CD4-positive, alpha-beta T cell (primary cell): ENCODE measurements at places on chromosomes 3 and 15.

DNA sequence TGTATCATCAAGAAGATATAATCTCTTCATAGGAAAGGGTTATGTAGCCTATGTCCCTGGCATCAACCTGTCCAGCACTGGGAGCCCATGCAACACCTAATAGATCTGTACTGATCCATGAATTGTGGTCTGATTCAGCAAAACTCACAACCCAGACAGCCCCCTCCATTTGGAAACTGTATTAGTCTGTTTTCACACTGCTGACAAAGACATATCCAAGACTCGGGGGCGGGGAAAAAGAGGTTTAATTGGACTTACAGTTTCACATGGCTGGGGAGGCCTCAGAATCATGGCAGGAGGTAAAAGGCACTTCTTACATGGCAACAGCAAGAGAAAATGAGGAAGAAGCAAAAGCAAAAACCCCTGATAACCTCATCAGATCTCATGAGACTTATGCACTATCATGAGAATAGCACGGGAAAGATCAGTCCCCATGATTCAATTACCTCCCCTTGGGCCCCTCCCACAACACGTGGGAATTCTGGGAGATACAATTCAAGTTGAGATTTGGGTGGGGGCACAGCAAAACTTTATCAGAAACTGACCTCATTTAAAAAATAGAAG is 83.3 kb downstream of the TRIM42 start:
- no peak for DNase-seq

GRCh38 chr3:142279965-142280590 is 54.7 kb upstream of the GK5 start:
- DNase-seq: no peak

DNA sequence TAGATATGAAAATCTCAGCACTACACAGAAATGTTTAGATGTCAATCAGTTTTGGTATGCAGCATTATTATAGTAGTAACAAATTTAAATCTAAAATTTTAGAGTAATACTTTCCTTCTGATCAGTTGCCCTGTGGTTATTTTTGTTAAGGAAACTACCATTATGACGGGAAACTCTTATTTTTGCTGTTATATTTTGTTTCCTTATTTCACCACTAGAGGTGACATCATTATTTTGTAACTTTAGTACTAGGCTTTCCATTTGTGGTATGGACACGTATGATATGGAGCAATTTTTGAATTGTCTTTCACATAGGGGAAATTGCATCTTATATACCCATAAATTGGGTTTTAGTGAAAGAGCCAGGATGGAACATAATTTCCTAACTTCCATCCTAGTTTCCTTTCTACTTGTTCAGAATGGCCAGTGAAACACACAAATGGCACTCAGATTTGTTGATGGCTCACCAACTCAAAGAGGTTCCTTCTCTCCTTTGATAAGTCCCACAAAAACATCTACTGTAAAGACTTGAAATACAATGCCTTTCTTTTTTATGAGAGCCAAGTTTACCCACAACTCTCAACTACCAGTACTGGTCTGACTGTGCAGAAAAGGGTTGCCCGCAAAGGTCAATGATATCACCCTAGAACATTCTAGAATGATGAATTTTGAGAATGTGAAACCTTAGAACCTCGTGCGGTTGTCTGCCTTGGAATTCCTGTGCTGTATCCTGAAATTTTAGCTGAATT is 19.4 kb upstream of the PPP4R2 start:
- no peak for DNase-seq

GRCh38 chr15:48872632-48873031 is 5.3 kb upstream of the EID1 start:
- DNase-seq: no peak

- no peak for DNase-seq
Measured at GRCh38 chr3:32700244-32700643, 15.3 kb downstream of the CNOT10 start.

DNA sequence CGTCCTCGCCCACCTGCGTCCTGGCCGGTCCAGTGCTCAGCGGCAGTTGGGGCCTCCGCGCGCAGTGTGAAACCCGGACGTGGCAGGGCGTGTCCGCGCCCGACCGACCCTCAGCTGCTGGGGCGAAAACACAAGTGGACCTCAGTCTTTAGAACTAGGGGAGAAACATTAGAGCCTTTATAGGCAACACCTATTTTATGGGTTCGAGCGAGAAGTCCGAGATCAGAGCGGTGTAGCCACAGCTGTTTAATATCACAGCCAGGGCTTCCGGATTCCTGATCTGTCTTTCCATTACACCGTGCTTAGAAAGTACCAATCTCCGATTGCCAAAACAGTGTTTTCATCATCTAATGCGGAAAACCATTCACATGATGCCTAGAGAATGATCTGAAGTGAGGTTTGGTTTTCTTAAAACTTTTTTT is 506 bp downstream of the RAD51 start:
- DNase-seq: peak; percentile 42

GRCh38 chr3:10164546-10165393 is at the start of gene IRAK2:
IRAK2 (plus strand) TSS chr3:10164919; CDS start chr3:10164955, 36 bp downstream.
- peak; percentile 46 for DNase-seq

DNA sequence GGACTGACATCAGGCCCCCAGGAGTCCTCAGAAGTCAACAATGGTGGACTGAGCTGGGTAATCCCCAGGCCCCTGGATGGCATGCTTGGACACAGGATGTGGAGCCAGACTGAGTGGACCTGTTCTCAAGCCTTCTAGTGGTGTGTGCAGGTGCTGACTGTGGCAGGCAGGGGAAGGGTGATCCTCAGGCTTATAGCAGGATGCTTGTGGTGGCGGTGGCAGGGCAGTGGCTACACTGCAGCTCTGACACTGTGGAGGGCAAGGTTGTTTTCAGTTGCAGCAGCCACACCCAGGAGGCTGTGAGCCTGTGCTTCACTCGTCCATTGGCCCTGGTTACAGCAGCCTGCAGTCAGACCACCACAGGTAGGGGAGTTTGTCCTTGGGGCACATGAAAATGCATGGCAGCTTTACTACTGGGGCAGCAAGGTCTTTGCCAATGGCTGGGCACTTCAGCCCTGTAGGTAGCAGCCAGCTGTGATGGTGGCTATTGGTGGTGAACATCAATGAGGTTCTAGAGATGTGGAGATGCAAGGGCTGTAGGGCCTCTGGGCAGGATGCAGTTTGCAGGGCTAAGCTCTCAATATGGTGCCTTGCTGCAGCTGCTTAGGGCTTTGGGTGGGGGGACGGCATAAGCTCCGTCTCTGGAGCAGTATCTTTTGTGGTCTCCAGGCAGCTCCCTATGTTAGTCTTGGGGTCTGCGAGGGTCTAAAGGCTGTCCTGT is 17.5 kb upstream of the MYO5A start:
- no peak for DNase-seq

DNA sequence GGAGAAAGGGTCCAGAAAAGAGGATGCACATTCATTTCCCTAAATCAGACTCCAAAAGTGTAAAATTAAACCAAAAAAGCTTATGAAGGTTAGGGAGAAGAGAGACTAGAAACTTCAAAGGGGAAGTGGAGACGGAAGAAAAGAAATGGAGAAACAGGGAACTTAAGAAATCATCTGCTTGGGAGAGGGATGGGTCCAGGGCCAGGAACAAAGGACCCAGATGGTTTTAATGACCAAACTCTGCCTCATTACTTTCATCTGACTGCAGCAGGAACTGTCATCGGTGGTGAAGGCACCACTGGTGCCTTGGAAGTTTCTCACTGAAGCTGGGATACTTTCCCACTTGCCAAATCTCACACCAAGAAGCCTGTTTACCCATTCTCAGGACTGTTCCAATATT is 70.5 kb upstream of the SLC4A7 start:
- no peak for DNase-seq

DNA sequence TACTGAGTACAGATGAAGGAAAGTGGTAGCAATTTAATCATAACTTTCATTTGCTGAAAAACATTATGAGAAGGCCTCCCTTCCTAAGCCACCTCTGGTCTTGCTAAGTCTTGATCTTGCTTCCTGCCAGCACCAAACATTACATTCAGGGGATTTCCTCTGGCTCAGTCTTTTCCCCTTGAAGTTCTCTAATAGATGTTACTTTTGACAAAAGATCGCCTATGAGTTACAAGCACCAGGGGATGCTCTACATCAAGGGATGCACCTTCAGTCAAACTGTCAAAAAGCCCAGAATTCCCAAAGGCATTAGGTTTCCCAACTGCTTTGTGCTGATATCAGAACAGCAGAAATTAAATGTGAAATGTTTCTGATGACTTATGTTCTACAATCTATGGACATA is 47.3 kb downstream of the AQP9 start:
- no peak for DNase-seq

DNA sequence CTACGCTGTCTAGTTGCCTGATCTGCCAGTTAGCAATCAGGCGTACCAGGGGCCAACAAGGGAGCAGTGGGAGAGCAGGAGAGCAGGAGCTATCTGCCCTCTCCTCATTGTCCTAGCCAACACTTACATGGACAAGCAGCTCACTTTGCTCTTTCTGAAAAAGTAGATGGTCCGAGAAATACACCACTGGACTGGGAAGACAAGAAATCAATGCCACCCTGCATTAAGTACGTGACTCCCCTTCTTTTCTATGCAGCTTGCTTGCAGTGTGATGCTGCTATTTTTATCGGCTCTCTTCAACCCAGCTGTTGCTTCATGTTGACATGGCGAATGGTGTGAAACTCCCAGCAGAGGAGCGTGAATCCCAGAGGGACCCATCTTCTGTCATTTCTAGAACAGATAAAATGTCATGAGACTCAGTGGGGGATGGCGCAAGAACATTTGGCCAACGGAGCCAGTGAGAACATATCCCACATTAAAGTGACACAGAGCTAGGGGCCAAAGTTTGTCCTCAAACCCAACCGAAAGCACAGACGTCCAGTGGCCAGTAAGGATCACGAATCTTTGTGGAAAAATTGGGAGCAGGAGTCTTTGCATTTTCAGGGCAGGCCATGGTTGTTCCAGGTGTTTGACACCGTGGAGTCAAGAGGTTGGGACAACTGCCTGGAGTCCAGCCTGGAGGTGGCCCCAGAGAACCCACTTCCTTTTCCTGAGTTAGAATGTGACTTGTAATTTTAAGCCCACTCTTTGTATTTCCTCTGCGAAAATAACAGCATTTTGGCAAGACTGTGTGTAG is 53.7 kb upstream of the MEF2A start:
- no peak for DNase-seq

DNA sequence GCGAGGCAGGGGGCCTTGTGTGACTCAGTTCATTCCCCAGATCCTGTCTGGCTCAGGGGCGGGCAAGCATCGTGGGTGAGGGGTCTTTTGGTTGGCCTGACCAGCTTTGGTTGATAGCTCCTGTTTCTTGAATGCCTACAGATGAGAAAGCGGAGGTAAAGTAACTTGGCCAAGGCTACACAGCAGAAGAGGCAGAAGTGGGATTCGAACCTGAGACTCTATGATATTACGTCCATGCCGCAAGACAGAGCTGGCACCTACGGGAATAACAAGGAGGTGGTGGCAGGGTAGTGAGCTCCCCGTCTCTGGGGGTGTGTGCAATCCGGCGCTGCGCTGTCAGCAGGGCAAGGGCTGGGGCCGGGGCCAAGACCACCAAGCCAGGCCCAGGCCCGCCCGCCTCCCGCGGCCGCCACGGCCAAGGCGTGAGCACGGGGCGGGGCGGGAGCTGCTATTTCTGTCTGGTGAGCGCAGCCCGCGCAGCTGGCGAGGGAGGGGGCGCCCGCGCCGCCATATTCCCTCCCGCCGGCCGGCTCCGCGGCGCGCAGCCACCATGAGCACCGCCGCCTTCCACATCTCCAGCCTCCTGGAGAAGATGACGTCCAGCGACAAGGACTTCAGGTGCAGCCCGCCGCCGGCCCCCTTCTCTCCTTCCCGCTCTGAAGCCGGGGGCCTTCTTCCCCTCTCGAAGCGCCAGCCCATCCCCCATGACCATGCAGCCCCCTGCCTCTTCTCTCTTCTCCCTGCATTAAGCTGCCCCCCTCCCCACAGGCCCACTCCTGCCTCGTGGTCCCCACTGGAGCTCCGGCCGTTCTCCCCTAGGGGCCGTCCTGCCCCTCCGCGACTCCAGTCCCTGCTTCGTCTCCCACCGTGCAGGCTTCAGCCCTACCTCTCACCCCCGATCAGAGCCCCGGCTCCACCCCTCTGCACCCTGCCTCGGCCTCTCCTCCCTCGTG is at the start of gene CAND2:
CAND2 (plus strand) TSS at position 510 of the 953 bp plus-strand sequence; CDS start at position 551, 41 bp downstream.
- peak; percentile 30 for DNase-seq

- no peak for DNase-seq
Measured at GRCh38 chr15:80970658-80971057, 19.0 kb downstream of the MESD start.

- DNase-seq: no peak
Measured at GRCh38 chr15:95957861-95958260, 372.6 kb upstream of the NR2F2 start.

- no peak for DNase-seq
Measured at GRCh38 chr3:196246612-196247308, 30.4 kb downstream of the SLC51A start.

DNA sequence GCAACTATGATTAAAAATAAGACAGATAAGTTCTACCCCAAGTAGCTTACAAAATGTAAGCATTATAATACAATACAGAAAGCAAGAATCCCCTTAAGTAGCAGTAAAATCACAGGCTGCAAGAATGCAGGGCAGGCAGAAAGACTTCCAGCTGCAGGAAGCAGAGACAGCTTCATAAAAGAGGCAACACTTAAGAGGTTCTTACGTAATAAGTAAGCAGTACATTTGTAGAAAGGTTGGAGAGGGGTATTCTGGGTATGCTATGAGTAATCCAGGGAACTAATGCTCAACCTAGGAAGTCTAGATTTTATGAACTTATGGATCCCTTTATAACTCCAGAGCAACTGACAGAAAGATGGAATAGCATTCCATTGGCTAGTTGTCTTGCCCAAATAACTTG is 151.6 kb downstream of the IL5RA start:
- DNase-seq: no peak

GRCh38 chr3:129911261-129911861 is 17.9 kb upstream of the TMCC1 start:
- DNase-seq: no peak

GRCh38 chr15:71791975-71792374 is 18.4 kb upstream of the NR2E3 start:
- DNase-seq: no peak

DNA sequence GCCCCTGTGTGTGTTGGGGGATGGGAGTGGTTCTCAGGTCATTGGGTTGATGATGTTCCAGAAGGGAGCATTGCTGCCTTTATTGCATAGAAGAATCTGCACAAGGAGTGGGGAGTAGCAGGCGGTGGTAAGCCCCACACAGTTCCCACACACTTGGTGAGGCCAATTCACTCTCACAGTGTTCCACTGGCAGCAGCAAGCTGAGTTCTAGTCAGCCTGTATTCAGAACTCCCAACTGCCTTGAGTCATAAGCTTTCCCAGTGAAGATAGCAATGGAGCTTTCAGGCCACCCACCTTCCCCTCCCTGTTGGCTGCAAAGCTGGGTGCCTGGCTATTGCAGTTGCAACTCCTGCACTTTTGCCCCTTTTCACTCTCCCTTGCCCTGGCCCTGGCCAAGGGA is 181.1 kb upstream of the RBMS3 start:
- no peak for DNase-seq
